ENCODE measurements at places on chromosomes 2 and 18.

DNA sequence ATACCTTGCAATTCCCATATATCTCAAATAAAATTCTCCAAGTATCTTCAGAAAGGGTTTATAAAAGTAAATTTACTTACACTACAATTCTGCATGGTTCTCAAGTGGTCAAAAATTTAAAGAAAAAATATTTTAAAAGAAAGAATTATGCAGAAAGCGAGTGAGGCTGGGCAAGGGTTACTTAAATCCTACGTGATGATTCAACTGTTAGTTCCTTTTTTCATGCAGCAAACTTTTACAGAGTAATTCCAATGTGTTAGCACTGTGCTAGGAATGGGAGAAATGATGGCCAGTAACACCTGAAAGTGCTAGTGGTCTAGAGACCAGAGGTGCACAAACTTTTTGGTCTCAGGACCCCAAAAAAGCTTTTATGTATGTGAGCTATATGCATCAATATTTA lies 133.4 kb downstream of the ATAD2B start:
- DNase-seq, result peak; percentile 6

- no peak for DNase-seq
Observed at GRCh38 chr2:230946429-230947234, 21.6 kb upstream of the GPR55 start.

DNA sequence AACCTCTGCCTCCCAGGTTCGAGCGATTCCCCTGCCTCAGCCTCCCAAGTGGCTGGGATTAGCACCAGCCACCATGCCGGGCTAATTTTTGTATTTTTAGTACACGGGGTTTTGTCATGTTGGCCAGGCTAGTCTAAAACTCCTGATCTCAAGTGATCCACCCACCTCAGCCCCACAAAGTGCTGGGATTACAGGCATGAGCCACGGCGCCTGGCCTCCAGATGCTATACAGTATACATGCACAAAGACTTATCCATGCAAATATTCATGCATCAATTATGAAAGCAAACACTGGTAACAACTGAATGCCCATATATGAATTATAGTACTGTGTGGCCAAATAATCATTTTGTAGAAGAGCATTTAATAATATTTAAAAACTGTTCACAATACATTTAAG lies 36.0 kb upstream of the SOS1 start:
- DNase-seq, result no peak

- no peak for DNase-seq
Observed at GRCh38 chr18:70025580-70025979, 77.9 kb upstream of the CD226 start.

GRCh38 chr2:189157456-189157855 lies 22.1 kb downstream of the COL5A2 start:
- no peak for DNase-seq

DNA sequence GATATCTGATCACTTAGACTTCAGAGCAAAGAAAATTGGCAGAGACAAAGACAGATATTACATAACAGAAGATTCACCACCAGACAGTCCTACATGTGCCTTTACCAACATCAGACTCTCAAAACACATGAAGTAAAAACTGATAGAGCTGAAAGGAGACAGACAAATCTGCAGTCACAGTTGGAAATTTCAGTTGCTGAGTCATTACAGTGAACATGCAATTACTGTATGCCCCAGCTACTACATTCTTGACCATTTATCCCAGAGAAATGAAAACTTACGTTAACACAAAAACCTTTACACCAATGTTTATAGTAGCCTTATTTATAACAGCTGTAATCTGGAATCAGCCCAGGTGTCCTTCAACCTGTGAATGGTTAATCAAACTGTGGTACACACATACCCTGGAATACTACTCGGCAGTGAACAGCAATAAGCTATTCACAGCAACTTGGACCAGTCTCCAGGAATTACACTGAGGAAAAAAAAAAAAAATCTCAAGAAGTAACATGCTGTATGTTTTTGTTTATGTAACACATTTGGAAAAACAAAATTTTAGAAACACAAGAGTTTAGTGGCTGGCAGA lies 7.5 kb upstream of the SCLY start:
- DNase-seq, result no peak

GRCh38 chr2:11416931-11417330 lies 49.0 kb downstream of the E2F6 start:
- no peak for DNase-seq

DNA sequence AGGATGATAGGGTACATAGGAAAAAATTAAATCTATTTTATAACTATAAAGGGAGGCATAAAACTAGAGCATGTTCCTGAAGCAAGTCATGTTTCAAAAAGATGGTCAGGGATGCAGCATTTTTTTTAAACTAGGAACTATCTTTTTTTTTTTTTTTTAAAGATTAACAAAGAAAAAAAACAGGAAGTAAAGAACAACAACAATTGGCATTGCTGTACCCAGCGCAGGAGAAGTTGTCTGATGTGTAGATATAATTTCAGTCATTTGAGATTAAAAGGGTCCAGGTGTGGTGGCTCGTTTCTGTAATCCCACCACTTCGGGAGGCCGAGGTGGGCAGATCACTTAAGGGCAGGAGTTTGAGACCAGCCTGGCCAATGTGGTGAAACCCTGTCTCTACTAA lies 41.5 kb downstream of the PMAIP1 start:
- DNase-seq, result no peak

- DNase-seq, result no peak
Observed at GRCh38 chr2:233811732-233812131, 33.6 kb downstream of the MROH2A start.

DNA sequence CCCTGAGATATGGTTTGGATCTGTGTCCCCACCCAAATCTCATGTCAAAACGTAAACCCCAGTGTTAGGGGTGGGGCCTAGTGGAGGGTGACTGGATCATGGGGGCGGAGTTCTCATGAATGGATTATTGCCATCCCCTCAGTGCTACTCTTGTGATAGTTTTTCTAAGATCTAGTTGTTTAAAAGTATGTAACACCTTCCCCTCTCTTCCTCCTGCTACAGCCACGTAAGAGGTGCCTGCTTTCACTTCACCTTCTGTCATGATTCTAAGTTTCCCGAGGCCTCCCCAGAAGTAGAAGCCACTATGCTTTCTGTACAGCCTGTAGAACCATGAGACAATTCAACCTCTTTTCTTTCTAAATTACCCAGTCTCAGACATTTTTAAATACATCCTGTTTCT lies 16.9 kb downstream of the PUM2 start:
- DNase-seq, result no peak
